AG09319 (cell line): ENCODE measurements at places on chromosomes 6 and 20.
A peak's percentile ranks its signal among the peaks of the same experiment; 100 is the strongest.

DNA sequence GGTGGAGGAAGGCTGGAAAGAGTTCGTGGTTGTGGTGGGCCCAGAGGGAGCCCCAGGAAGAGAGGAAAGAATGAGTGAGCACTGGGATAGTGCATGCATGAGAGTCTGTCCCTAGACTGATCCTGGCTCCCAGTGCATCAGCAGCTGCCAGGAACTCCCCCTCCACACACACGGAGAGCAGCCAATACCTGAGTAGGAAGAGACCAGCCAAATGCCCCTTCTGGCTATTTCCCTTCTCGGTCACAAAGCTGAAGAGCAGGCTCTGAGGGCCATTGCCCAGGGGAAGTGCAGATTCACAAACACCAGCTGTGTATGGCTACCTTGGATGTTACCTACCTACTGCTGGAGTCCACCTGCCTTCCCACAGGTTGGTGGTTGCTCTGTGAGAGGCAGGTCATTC lies 45.1 kb downstream of the GABRR2 start:
- DNase-seq, result no peak

- DNase-seq, result peak; percentile 10
Measured at GRCh38 chr6:21295506-21296240, 297.9 kb upstream of the SOX4 start.

- no peak for DNase-seq
Measured at GRCh38 chr6:116616737-116617053, 416 bp downstream of the RSPH4A start.

DNA sequence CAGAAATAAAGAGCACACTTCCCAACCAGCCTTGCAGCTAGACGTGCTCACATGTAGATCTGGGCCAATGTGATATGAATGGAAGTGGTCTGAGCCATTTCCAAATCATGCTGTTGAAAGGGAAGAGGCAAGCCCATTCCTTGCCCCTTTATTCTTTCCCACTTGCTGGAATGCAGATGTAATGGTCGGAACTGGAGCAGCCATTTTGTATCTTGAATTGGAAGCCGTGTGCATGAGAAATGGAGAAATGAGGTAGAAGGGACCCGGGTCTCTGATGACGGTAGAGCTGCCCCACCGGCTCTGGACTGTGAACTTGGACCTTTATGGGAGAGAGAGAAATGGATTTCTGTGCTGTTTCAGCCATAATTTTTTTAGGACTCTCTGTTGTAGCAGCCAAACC lies 54.8 kb upstream of the STX16 start:
- no peak for DNase-seq

GRCh38 chr6:1297746-1298145 lies 14.2 kb upstream of the FOXQ1 start:
- DNase-seq, result peak; percentile 55

DNA sequence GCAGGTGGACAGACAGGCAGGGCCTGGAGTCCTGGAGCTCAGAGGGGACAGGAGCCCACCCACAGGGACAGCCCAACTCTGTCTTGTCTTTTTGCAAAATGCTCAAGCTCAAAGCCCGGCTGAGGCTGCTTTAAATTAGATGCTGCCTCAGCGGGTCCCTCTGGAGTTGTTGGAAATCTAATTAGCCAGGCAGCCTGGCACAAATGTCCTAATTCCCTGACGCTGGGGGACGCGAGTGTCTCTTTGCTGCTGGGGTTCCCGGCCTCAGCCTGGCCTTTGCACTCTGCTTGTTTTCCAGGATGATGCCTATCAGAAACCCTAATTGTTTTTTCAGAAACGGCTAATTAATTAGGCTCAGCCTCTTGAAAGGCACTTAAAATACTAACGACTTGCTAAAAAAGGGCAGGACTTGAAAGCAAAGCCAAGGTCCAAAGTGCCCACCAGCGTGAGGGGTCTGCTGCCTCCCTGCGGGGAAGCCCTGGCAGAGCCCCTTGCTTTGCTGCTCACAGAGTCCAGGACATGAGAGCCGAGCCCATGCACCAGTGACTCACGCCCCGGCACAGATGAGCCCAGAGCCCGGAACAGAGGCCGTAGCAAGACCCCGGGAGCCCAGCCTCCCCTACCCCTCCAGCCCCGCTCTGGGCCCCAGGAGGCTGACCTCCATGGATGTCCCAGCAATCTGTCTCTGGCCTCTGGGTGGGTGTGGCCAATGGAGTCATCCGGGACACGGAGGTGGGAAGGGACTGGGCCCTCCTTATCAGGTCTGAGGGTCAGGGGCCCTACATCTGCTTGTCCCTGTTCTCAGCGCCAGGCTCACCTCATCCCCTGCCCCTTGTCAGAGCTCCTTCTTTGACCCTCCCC lies 46.0 kb upstream of the BHLHE23 start:
- no peak for DNase-seq

- no peak for DNase-seq
Measured at GRCh38 chr6:26064619-26065257, 22.5 kb upstream of the HFE start.

- DNase-seq, result no peak
Measured at GRCh38 chr6:8983202-8983688, 547.9 kb upstream of the SLC35B3 start.

- no peak for DNase-seq
Measured at GRCh38 chr20:60474385-60474910, 516.2 kb downstream of the CDH26 start.

DNA sequence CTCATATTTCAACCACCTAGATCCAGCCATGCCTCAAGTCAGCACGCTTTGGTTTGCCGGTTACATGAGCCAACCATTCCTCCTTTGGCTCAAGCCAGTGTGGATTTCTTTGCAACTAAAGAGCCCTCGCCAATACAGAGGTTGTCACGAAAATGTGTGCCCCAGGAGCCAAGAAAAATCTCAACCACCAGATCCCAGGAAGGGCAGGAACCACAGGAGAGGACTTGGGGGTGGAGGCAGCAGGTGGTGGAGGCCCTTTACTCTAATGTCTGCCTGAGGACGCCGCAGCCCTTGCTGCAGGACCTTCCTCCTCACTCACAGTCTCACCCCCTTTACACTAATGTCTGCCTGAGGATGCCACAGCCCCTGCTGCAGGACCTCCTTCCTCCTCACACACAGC lies 144.8 kb upstream of the PHACTR3 start:
- no peak for DNase-seq

- no peak for DNase-seq
Measured at GRCh38 chr20:47708140-47708807, 77.0 kb downstream of the SULF2 start.

- DNase-seq, result no peak
Measured at GRCh38 chr6:33746651-33747100, at the start of gene IP6K3. IP6K3 (minus strand) TSS chr6:33746905; CDS start chr6:33735476, 11,429 bp downstream.

DNA sequence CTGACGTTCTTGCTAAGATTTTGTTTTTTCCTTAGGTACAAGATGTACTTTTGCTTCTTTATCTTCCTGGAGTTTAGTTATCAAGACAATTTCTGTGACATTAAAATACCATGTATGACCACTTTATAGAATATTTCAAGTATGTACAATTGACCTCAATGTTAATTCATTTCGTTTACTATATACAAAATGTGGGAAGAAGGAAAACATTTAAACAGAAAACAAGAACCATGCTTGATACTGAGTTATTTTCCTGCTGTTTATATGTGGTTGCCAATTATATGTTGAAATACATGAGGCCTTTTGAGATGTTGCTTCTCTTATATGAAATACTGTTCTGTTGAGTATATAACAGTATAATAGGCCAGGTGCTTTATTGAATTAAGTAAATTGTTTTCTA lies 184.3 kb downstream of the JARID2 start:
- DNase-seq, result peak; percentile 25

DNA sequence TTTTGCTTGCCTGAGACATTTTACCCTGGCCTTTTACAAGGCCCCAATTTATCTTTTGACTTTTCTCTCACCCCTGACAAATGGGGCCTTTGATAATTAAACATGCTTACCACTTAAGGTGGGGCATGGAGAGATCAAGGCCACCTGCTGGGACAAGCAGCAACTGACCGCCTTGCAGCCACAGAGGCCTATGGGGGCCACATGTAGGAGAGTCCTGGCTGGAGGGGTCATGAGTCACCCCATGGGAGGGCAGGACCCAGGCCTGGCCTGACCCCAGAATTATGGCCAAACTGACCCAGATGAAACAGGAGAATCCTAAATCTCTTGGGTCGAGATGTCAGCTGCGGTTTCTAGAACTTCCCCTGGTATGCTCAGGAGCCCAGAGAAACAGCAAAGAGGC lies 8.5 kb upstream of the OCSTAMP start:
- no peak for DNase-seq

- DNase-seq, result no peak
Measured at GRCh38 chr6:21033084-21033483, 498.8 kb downstream of the CDKAL1 start.

DNA sequence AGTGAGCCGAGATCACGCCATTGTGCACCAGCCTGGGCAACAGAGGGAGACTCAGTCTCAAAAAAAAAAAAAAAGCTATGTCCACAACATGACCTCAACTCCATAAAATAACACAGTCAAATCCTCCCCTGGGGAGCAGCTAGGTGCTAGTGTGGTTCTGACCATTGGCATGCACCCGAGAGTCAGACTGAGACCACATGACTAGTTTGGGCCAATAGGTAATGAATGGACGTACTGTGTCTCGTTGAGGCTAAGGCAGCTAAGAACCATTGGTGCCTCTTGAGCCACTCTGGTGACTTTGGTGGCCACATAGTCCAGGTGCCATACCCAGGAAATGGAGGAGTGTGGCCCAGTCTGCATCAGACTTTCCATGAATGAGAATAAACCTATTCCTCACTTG lies 40.3 kb downstream of the ATP9A start:
- no peak for DNase-seq

DNA sequence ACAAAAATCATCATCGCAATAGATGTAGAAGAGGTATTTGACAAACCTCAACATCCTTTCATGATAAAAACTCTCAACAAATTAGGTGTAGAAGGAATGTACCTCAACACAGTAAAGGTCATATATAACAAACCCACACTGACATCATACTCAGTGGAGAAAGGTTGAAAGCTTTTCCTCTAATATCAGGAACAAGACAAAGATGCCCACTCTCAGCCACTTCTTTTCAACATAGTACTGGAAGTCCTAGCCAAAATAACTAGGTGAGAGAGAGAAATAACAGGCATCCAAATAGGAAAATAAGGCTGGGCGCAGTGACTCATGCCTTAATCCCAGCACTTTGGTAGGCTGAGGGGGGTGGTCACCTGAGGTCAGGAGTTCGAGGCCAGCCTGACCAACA lies 95.8 kb downstream of the ZDHHC14 start:
- DNase-seq, result no peak

DNA sequence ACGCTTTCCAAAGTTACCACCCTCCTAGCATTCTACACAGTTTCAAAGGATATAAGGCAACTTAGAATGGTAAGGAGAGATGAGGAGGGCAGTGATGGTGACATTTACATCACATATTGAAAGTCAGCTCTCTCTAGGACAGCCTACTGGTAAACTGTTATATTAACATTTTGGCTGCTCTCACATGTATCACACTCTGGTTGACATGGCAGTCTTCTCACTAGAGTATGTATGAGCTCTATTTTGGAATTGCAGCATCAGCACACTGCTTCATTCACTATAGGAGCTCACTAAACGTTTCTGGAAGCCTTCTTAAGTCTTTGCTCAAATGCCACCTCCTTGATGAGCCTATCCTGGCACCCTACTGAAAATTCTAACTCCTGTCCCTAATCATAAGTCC lies 135.7 kb upstream of the ENPP5 start:
- DNase-seq, result no peak

GRCh38 chr6:144951730-144952437 lies 666.7 kb downstream of the UTRN start:
- no peak for DNase-seq

DNA sequence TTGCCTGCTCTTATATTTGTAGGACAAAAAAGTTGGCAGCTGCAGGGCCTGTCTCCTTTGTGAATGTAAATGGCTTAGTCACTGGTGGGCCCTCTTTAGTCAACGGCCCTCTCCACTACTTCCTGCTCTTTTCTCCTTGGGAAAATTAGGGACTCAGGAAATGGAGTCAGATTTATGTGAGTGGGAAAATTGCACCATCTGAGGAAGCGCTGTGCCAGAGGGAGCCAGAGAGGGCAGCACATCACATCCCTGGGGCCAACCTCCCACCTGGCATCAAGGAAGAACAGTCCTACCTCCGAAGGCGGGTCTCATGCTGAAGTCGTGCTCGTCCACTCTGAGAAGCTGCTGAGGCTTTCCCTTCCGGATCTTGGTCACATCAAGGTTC lies 15.6 kb downstream of the GABRR2 start:
- no peak for DNase-seq

DNA sequence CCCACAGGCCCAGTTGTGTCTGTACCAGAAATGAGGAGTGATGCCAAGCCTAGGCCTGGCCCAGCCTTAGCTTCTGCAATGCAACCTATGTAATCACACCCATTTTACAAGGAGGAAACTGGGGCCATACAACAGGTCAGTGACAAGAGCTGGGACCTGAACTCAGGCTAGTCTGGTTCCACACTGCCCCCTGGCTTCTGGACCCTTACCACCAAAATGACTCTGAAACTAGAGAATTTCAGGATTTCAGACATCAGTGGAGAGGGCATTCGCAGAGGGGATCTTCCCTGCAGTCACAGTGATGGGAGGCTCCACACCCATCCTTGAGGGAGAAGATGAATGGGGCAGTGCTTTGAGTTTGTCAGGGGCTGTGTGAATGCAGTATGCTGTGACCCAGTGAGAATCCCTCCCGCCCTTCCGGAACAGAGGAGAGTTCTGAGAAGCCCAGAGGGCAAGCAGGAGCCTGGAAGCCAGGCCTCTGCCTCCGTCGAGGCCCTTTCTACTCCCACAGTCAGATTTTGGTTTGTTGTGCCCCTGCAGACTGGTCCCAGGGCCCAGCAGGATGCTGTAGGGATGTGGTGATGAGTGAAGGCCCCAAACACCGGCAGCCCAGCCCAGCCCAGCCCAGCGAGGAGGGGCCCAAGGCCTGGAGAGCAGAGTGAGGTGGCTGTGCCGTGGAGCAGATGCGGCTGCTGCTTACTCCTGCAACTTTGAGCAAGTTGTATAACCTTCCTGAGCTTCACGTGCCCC lies 48.1 kb upstream of the MYL9 start:
- DNase-seq, result no peak

GRCh38 chr6:47179286-47179685 lies 130.4 kb downstream of the TNFRSF21 start:
- no peak for DNase-seq

GRCh38 chr20:51586005-51586440 lies 43.5 kb upstream of the NFATC2 start:
- DNase-seq, result peak; percentile 64

DNA sequence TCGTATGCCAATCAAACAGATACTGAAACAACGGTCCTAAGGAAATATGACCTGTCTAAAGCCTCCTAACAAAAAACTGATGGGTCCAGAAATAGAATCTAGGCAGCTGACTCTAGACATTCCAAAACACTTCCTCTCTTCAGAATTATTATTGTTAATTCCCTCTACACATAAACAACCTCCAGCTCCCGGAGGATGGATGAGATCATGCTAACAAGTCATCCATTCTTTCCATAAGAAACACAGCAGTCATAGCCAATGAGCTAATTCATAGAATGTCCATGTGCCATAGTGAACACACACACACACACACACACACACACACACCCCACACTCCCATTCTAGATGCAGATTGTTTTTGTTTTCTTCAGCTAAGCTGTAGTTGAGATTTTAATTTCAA lies 44.3 kb downstream of the HDGFL1 start:
- peak; percentile 52 for DNase-seq

GRCh38 chr20:47189060-47189459 lies 167.4 kb downstream of the ZMYND8 start:
- no peak for DNase-seq
